Activated naive CD4-positive, alpha-beta T cell treated with anti-CD3 and anti-CD28 coated beads, Interleukin-2, amount 50 U/mL, for 72 hours (primary cell): ENCODE measurements at places on chromosomes 3 and 15.

DNA sequence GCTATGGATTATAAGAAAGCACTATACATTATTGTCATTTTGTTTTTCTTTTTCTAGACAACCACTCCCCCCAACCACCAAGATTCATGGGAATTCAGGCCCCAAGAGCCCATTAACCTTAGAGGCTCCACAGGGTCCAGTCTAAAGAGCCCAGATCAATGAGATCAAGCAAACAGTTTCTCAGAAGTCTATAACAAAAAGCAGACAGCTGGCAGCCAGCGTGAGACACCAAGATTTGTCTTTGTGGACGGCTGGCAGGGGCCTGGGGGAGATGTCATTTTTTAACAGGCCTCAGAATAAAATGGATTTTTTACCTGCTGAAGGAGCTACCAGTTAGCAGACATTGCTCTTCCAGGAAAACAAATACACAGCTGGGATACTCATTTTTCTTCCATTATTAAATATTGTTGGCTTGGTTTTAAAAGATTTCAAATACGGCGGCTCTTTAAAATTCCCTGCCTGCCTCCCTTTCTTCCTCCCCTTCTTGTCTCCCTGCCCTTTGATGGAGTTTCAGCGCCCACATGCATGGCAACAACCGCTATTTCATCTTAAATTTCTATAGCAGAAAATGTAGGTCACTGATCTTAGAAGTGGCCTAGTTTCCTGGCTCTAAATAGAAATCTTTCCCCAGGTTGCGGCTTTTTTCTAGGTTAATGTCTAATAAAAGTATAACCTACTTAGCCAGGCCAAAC, 130.6 kb downstream of the FAM174B start:
- DNase-seq = no peak

- no peak for DNase-seq
Observed at GRCh38 chr3:123258811-123259420, 57.2 kb downstream of the SEC22A start.

GRCh38 chr3:11322931-11323330, 50.7 kb downstream of the ATG7 start:
- DNase-seq = no peak

DNA sequence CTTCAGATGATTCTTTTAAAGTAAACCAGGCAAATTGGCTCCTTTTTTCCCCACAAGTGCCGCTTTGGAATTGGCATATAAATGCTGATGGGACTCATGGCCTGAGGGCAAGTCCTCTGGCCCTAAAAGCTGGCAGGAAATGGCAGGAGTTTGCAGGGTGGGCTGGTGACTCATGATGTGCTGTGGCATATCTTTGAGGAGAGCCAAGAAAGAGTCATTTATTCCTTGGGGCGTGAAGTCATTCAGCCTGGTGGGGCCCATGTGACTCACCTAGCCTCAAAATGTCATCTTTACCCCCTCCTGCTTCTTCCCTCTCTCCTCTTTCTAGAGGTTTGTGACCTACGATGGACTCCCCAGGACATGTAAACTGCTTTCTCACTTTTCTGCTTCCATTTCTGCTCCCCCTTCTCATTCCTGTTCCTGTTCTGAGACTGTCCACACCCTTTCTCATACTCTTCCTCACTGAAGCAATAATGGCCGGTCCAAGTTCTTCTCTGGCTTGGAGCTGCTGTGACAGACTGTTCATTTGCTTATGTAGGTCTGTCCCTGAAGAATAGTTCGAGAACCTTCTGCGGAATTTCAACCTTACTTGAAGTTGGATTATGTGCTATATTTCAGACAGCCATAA, 326.1 kb downstream of the SATB1 start:
- peak; percentile 72 for DNase-seq

GRCh38 chr3:13539292-13539638, 9.7 kb upstream of the FBLN2 start:
- DNase-seq = no peak

DNA sequence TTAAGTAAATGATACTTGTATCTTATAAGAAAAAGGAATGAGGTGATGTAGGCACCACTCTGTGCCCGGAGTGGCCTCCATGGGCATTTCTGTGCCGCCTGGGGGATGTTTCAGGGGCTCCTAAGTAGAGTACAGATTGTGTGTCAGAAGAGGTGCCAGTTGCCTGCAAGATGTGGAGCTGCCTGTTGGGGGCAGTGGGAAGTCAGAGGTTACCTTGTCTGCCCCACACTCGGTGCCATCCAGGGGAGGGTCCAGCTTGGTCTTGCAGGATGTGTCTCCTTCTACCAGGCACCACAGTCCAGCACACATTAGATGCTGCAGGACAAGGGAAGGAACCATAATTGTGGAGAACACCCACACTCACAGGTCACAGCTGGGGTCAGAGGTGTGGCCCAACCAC, 208.8 kb downstream of the ADAMTS17 start:
- DNase-seq = no peak

- DNase-seq = no peak
Observed at GRCh38 chr3:14138878-14139655, 14.2 kb downstream of the TMEM43 start.

DNA sequence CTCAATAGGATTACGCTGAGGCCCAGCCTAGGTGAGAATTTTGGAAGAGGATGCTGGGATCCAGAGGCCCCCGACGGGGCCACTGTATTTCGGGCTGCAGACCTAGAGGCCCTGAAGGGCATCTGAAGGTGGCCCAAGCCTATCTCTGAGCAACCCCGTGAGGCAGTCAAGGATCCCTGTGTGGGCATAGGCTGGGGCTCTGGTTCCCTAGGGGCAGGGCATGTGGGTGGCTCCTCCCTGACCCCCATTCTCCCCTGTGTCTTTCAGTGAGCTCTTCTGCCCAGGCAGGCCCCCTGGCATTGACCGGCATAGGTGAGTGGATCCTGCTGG, 216.0 kb downstream of the SNRPN start:
- DNase-seq = no peak
